Fibroblast of mammary gland (primary cell): ENCODE measurements at places on chromosomes 16 and 17.
A peak's percentile ranks its signal among the peaks of the same experiment; 100 is the strongest.

DNA sequence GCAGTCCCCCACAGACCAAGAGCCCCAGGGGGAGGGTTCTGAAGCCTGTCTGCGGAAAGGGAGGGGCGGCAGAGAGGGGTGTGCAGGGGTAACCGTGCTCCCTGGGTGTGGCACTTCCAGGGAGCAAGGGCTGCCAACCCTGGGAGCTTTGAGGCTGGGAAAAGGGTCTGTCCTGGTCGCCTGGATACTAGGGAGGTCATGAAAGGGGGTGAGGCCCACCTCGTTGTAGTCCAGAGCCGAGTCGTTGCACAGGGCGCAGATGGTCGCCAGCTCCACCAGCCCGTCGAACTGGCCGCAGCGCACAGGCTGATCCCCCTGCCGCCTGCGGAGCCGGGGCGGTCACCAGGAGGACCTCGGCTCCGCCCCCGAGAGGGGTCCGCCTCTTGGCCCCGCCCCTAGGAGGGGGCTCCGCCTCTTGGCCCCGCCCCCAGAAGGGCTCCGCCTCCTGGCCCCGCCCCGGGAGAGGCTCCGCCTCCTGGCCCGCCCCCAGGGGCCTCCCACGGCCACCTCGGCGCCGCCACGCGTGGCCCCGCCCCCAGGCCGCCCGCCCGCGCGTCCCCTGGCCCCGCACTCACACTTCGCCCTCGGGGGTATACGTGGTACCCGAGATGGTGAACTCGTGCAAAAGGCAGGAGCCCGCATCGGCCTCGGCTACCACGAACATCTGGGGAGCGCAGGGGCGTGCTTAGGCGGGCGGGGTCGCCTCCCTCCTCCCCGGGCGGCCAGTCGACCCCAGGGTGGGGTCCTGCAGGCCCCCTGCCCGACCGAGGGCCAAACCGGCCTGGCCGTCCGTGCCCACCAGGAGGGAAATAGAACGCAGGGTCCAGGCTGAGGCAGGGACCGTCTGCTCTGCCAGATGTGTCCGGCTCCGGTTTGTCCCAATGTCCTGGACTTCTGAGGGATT, 19.5 kb downstream of the ATP2A3 start:
- DNase-seq: peak; percentile 38

- DNase-seq: no peak
Observed at GRCh38 chr17:52287611-52288010, 129.1 kb upstream of the CA10 start.

DNA sequence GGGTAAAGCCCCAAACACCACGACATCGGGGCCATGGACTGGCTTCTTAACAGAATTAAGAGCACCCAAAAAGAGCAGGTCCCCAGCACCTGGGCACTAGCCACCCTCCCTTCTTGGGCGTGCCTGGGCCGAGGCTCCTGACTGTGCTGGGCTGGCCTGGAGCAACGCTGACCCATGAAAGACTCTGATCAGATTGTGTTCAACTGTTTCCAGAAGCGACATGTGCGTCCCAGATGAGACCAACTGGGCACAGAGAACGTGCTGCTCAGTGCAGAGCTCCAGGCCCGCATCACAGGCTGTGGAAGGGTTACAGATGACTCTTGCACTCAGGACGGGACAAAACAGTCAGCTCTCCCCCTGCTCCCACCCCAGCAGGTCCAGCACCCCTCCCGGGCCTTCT, 100.7 kb downstream of the KCNJ12 start:
- no peak for DNase-seq

DNA sequence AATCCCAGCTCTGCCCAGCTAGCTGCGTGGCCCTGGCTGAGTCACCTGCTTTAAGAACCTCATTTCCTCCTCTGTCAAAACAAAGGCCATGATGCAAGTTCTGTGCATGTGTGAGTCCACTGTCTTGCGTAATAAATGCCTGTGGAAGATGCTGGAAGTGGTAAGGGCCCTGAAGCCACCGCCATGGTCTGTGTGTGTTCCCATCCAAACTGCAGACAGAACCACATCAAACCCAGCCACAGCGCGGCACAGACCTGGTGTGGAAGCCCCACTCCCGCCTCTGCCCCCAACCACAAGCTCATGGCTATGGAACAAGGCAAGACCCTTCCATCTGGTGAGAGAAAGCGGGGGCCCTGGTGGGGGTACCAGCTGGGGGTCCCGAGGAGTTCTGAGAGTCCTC, 26.0 kb downstream of the NECAB2 start:
- peak; percentile 98 for DNase-seq

GRCh38 chr16:67594256-67594915, 32.1 kb downstream of the CTCF start:
- DNase-seq: no peak

GRCh38 chr17:34999456-34999855, 19.1 kb downstream of the LIG3 start:
- no peak for DNase-seq

DNA sequence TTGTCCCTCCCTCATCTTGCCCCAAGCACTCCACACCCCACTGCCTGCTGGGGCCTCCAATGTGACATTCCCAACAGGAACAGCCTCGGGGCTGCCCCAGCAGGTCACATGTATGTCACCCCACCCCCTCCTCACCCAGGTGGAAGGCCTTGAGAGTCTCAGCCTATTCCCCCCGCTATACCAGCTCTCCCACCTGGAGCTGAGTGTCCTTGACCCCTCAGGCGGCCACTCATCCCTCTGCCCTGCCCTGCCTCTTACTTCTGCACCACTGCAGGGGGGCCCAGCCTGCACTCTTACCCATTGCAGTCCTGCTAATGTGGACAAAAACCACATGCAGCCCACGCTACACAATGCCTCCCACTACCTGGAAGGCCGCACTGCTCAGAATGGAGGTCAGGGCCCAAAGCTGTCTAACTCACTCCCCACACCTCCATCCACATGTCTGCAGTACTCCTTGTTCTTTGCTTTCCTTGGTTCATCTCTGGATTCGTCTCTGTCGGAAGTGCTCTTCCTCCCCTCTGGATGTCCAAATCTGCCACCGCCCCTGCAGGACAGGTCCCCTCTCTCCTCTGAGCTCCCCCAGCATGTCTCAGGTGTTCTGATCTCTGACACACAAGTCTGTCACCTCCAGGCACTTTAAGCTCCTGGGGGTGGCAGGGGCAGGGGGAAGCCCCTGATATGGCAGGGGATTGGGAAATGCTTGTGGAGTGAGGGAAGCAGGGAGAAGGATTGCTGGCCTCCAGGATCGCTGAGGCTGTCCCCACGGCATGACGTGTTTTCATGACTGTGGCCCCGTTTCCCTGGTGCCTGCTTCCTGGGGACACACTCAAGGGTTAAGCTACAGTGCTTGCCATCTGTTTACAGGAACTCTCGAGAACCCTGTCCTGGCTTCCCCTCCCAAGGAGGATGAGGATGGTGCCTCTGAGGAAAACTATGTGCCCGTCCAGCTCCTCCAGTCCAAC, 20.8 kb downstream of the TRPV2 start:
- DNase-seq: no peak

- no peak for DNase-seq
Observed at GRCh38 chr17:49226771-49227435, 3.7 kb downstream of the PHOSPHO1 start.

- DNase-seq: no peak
Observed at GRCh38 chr16:80816356-80816755, 12.0 kb upstream of the CDYL2 start.
